ENCODE measurements at places on chromosomes 4 and X.
A peak's percentile ranks its signal among the peaks of the same experiment; 100 is the strongest.

GRCh38 chr4:188305690-188306089 is 166.4 kb downstream of the TRIML1 start:
- no peak for DNase-seq

DNA sequence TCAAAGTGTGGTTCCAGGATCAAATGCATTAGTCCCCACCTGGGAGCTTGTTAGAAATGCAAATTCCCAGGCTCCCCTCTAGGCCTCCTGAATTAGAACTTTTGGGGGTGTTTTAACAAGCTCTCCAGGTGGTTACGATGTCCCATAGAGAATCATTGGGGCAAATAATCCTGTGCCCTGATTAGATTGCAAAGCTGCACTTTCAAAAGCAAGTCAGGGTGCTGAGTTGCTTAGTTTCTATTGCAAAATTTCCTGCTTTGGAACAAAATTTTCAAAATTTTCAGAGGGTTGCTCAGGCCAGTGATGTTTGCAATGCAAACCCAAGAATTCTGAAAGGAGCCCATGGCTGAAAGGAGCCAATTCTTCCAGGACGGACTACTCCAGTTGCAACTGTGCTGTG is 71.0 kb downstream of the MGST2 start:
- no peak for DNase-seq

- DNase-seq = no peak
Observed at GRCh38 chr4:41930139-41930831, 4.9 kb upstream of the TMEM33 start.

DNA sequence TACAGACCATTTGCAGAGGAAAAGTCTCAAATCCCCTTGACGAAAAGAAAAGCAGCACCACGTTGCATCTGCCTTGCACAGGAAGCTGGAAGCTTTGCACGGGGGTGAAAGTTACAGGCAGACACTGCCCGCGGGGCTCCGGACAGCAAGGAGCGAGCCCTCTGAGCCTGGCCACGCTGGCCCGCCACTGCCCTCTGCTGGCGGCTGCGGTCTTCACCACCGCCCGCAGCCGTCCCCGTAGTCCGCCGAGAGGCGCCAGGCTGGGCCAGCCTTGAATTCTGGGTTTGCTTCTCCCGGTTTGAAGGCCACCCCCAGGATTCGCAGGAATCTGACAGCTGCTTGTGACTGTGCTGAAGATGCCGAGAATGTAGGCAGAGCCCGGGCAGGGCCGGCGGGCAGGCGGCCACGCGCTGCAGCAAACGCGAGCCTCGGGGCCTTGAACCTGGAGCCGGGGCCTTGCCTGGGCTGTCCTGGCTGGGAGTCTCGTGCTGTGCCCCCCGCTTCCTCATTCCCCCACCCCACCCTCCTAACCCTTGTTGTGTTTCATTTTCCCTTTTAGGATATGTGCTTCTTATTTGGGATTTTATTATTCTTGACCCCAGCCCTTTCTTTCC is 49.2 kb downstream of the ENPP6 start:
- DNase-seq = peak; percentile 28

DNA sequence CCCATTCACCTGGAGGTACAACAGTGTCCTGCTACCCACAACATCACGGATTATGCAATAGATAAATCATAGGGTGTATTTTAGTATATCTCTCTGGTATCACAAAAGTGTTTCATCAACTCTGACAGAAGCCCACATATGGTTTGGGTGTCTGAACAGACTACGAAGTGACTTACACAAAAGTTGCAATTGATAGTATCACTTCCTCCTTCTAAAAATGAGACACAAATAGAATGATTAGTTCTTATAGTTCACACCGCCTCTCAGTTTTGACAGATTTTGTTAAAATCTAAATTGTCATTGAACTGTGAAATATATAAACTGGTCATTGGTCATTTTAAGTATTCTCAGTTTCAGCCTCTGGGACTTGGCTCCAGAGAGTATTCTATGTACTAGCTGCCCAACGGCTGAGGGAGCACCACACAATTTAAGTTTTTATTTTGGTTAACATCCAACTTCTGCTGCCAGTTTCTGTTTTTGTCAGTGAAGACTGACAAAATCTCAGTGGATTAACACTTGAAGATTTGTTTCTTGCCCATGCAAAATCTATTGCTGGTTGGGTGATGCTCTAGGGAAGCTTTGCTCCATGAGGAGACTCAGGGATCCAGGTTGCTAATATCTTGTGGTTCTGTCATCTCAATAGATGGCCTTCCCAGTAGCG is 113.8 kb upstream of the PUDP start:
- no peak for DNase-seq

All from Peyer's patch (tissue), 4 donors.